T-cell (primary cell): ENCODE measurements at places on chromosomes 11 and 22. TPM values are rescaled to one million over a fixed set of nuclear protein-coding genes. Genes with fewer than 3 reads are reported as not detected.

The KRTAP5-8 gene
- not detected for total RNA-seq

The KRTAP5-2 gene
- total RNA-seq: not detected

The APOA4 gene
- total RNA-seq: not detected

The CRYBB2 gene
- total RNA-seq: not detected

The FAM76B gene
- 73.7 TPM for total RNA-seq

GRCh38 chr11:8080674-8081590 lies at the start of gene TUB:
TSS of gene TUB (plus strand) at chr11:8081211. CDS start at chr11:8081511, 300 bp downstream.
- DNase-seq: no peak

GRCh38 chr11:12705874-12706273 lies 31.7 kb downstream of the TEAD1 start:
- no peak for DNase-seq

GRCh38 chr11:76796511-76797198 lies 13.5 kb downstream of the TSKU start:
- no peak for DNase-seq

DNA sequence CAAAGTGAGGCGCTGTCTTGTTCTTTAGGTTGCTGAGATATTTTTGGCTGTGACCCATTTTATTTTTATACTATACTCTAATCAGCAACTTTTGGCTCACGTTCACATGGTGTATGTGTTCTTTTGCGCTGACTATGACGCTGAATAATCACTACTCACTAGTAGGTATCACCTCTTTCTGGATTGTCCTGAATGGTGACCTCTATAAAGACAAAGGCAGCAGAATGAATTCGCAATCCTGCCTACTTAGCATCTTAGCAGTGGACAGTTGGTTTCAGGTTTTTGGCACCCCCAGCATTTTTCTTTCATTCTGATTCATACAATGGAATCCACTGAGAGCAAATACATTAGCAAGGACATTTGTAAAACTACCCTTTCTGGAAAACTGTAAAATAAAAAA lies 351.3 kb downstream of the JRKL start:
- no peak for DNase-seq

DNA sequence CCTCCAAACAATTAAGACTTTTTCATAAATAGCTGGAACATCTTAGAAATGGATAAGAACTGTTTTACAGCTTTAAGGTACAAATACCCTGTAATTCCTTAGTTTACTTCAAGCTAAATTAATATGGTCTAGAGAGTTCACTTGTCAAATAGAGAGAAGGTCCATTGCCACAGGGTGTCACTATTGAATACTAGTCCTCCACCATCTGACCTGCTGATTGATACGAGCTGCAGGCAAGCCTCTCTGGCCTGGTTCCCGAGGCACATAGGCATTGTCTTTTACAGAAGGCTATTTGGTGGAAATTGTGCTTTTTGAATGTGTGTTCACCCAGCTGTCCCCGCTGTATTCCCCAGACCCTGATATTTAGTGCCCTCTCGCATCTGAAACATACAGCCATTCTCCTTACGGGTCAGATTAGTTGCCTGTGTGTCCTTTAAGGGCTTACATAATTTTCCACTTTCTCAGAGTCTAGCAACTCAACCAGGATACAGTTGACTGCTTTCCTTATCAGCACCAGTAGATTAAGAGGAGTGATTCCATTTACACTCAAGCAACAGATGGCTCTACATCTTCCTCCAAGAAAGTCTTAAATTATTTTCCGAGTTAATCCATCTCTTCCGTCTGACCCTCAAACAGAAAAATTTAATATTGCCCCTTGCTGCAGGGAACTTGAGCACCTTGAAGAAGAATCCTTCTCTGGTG lies 788.8 kb upstream of the FAT3 start:
- no peak for DNase-seq

DNA sequence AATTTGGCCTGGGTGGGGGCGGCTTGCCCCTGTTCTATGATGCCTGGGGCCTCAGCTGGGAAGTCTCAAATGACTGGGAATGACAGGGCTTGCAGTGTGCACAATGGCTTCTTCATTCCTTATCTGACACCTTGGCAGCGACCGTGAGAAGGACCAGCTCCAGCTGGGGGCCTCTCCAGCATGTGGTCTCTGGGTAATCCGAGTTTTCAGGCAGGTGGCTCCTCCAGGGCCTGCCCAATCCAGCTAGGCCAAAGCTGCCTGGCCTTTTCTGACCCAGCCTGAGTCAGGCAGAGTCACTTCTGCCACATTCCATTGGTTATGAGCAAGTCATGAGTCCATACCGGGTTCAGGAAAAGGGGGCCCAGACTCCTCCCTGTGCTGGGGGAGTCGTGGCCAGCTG lies 646.0 kb downstream of the OPCML start:
- DNase-seq: no peak

GRCh38 chr11:76850815-76851214 lies 9.9 kb upstream of the ACER3 start:
- DNase-seq: no peak

DNA sequence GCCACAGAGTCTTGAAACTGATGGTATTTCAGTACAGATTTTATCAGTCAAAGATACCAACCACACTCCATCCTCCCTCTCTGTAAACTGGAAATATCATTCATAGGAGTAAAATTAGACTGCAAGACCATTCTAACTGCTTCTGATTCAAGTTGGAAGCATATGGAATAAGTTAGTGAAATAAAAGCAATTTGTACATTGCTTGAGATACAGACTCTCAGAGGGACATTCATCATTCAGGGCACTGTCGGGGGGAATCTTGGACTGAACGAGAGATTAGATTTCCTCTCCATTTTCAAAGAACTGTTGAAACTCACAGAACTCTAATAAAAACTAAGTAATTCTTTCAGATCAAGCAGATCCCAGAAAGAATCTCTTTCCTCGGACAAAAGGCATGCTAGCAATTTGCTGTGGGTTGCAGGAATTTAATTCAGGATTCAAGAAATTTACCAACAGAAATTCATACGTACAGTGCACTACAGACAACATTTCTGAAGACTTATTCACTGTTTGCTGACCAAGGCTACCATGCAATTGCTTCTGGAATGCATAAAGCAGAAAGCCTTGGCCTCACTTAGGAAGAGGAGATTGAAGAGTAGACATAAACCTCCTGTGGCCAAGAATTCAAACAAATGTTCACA lies 34.1 kb downstream of the PAMR1 start:
- no peak for DNase-seq

- peak; percentile 78 for DNase-seq
Observed at GRCh38 chr11:118610773-118611432, 3.5 kb downstream of the PHLDB1 start.

- no peak for DNase-seq
Observed at GRCh38 chr11:60834742-60835533, 7.0 kb upstream of the CCDC86 start.

DNA sequence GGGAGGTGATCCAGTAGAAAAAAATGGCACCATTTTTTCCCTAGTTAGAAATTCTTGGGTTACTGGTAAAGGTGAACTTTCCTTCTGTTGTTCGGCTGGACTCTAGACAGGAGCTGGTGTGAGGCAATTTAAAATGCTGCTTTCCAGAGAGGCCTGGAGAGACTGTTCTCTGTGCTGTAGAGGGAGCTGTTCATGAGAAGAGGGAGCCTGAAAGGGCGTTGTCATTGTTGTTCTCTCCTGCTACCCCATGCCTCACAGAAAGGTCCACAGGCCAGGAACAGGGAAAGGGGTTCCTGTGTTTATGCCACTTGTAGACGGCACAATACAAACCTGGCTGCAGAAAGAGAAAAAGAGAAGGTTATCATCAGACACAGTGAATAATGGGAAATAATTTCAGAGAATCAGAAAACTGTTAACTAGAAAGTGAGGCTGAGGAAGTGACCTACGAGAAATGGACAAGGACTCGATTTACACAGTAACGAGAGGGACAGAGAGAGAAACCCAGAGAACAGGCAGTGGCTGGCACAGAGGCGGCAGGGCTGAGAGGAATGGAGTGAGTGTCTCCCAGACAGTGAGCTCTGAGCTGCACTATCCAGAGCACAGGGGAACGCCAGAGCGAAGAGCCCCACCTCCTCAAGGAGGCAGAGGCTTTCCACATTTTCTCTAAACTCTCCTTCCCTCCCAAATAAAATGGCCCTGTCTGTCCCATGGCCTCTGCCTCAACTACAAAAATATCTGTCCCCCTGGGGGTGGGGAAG lies 109.2 kb downstream of the RRM1 start:
- DNase-seq: no peak

DNA sequence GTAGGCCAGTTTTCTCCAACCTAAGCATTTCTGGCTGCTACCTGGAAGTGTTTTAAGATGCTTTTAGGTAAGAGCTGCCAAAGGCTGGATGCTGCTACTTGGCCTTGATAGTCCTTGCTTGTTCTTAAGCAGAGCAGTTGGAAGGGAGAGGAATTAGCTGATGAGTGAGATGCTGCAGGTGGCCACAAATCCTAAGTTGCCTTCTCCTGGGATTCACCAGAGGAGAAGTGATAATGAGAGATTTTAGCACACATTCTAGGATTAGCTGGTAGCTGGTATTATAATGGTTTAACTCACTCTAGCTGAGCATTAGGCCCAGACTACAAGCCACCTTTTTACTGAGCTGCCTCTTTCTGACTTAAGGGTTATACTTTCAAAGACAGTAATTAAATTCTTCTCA lies 442.9 kb upstream of the RAG2 start:
- no peak for DNase-seq
